CD4-positive, alpha-beta T cell treated with Interleukin-4 for 4 hours (primary cell): ENCODE measurements at places on chromosomes 12 and 14.

DNA sequence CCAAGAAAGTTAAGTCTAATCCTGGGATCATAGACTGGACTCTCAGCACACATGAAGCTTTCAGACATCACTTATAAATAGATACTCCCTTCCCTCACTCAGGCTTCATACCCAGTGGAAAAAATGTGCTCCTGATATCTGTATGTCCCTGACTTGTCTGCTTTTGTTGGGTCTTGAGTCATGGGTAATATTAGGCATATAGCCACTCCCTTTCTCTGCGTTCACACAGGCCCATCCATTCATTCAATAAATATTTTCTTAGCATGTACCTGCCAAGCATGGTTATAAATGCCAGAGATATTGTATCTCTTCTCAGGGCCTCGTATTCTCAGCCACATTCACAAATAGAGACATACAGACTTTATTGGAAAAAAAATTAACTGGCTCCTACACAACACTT lies 43.5 kb downstream of the COX16 start:
- no peak for DNase-seq

DNA sequence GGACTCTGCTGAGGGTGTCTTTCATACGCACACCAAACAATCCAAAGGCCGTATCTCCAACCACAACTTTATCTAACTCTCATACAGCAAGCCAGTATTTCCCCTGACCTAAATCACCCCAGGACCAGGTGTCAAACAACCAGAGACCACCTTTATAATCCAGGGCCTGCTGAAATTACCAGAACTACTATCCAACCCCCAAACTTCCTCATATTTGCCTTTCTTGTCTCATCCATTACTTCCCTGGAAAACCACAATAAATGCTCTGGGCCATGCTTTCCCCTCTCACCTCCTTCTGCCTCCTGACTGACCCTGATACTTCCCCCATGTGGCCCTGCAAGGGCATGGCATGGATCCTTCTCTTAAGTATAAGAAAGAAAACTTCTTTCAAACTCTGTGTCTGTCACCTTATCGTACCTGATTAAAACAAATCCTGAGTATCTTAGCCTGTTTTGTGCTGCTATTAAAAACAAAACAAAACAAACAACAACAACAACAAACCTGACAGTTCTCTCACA lies 44.7 kb upstream of the CRACR2A start:
- DNase-seq = no peak

- DNase-seq = no peak
Observed at GRCh38 chr12:14403293-14403692, 37.8 kb downstream of the ATF7IP start.

DNA sequence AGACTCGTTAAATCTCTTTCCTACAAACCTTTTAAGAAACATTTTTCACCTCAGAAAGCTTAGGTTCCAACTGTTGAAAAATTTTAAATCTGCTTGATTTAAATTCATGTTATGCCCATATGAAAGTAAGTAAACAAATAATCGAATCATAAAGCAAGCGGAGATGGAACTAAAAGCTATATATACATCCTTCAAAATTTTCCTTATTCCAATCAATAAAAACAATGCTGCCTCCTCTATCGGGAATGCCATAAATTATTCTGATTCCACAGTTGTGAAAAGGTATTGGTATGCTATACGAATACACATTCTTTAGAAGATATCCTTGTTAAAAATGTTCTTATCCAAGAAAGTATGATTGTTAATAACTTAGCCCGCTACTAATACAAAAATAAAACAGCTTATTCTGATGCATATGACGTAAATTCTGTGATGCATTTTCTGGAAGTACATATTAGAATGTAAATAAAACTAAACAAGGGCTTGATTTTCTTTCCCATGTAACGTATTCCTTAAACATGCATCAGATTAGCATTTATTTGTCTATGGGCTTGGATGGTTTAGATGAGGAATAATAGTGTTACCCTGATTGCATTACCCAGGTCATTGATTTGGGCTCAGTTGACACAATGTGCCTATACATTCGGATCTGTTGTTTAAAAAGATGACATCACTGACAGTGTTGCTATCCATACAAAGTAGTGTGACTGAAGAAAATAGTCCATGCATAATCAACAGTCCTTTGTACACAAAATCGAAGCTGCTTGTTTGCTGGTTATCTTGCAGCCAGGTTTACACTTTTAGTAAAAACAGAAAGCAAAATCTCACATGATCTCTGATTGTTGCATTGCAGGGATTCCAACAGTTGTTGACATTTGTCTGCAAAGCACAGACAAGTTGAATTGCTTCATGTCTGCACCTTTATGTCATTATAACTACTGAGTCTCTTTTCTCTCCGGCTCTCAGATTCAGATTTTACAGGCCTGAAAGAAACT lies 656 bp upstream of the DTD2 start:
- no peak for DNase-seq

DNA sequence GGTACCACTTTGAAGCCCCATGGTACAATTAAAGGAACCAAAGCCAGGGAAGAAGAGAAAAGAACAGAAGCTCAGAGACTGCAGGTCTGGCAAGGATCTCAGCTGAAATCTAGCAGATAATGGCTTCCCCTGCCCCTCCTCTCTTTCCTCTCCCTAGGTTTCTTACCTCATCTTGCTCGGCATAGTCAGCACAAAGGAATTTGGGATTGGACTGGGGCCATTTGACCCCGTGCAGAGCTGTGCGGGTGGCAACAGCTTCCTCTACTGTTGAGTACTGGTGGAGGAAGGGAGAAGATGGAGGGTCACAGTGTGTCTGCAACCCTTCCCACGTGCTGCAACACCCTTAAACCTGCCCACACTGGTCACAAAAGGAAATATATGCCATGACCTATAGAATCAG lies 4.7 kb upstream of the CDH24 start:
- no peak for DNase-seq

GRCh38 chr14:77032491-77032843 lies 4.0 kb upstream of the IRF2BPL start:
- no peak for DNase-seq

- DNase-seq = no peak
Observed at GRCh38 chr14:20499108-20499507, 6.2 kb upstream of the RNASE10 start.

GRCh38 chr14:104968153-104968527 lies 10.0 kb downstream of the AHNAK2 start:
- DNase-seq = no peak

- no peak for DNase-seq
Observed at GRCh38 chr14:101018561-101019290, 115.2 kb upstream of the RTL1 start.

- no peak for DNase-seq
Observed at GRCh38 chr12:107306141-107306659, 212.9 kb upstream of the CRY1 start.

DNA sequence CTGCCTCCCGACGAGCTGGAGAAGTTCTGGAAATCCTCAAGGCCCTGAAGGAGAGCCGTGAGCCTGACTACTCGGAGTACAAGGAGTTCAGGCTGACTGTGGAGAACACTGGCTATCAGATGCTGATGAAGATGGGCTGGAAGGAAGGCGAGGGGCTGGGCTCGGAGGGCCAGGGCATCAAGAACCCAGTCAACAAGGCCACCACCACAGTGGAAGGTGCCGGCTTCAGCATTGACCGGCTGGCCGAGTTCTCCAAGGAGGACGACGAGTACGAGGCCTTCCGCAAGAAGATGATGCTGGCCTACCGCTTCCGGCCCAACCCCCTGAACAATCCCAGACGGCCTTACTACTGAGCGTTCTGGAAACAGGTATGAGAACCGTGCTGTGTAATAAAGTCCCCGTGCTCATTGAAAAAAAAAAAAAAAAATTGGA lies 366.1 kb upstream of the ATXN7L3B start:
- DNase-seq = no peak

DNA sequence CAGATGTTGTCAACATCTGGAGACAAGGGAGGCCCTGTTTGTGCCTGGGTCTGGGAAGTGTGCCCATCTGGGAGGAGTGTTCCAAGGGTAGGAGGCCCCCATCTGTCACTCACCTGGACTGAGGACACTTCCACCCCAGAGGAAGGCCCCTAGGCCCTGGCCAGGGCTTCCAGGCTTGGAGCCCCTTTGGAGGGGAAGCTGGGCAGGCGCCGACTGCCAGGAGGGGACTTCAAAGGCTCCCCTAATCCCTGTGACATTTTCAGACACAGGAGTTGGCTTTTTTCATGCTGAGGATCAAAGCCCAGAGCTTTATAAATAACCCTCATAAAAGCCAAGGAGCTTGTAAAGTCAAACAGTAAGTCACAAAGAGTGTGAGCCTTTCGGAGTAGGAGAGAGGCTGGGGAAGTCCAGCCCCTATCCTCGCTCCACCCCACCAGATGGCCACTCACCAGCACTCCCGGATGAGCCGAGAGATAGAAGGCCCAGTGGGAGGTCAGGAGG lies 17.6 kb upstream of the FAM222A start:
- DNase-seq = no peak

GRCh38 chr12:130339951-130340350 lies 2.3 kb downstream of the PIWIL1 start:
- no peak for DNase-seq
